ENCODE measurements at places on chromosomes 16 and 17. TPM values are rescaled to one million over a fixed set of nuclear protein-coding genes. Genes with fewer than 3 reads are reported as not detected.

DNA sequence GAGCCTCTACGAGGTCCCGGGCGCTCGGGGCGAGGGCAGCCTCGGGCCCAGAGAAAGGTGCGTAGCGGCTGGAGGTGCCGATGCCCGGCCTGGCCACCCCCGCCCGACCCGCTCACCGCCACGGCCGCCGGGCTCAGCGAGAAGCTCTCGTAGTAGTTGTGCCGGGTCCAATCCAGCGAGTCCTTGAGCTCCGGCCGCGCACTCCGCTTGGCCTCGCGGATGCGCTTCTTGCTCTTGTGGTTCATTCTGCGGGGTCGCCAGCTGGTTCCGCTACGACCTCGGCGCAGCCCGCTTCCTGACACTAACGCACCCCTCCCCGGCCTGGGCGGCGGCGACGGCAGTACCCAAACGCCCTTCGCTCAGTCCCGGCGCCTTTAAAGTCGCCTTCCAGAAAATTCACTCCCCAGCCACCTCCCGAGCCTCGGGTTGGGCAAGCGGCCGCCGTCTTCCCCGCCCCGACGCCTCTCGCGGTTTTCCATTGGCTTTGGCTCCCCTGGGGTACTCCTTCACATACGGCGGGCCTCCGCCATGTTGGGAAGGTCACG, at the start of gene JMJD6:
TSS of gene JMJD6 (minus strand) at position 376 of the 545 bp plus-strand sequence. CDS start at position 245, 131 bp downstream.
- DNase-seq, result peak; percentile 97

The CLEC10A gene
- not detected for total RNA-seq

GRCh38 chr17:78458736-78459335, 80.4 kb downstream of the PGS1 start:
- no peak for DNase-seq

- DNase-seq, result peak; percentile 51
Measured at GRCh38 chr17:20992987-20993862, 49.6 kb downstream of the USP22 start.

GRCh38 chr16:66948134-66948836, 12.8 kb upstream of the CES3 start:
- DNase-seq, result no peak

The UMOD gene
- total RNA-seq, result not detected

DNA sequence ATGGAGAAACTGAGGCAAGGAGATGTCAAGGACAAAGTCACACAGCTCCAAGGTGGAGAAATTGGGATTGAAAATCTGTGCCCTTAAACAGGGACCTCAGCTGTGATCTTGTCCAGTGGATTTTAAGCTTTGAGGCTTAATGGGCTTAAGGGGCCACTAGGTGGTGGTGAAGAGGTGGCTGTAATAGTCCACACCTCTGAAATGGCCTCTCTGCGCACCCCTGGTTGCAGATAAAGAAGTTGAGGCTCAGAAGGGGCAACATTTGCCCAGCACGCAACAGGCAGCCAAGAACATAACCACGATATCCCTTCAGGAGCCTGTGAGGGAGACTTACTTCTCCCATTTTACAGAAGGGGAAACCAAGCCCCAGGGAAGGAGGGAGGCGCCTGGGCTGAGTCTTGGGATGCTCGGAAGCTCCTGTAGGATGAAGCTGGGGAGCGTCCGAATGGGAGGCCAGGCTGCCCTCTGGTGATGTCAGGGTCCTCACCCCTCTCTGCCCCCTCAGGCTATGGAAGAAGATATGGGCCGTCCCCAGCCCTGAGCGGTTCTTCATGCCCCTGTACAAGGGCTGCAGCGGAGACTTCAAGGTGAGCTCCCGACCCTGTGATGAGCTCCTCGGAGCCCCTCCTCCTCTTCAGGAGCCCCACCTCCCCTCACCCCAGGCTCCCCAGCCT, 43.7 kb downstream of the IL21R start:
- DNase-seq, result no peak

DNA sequence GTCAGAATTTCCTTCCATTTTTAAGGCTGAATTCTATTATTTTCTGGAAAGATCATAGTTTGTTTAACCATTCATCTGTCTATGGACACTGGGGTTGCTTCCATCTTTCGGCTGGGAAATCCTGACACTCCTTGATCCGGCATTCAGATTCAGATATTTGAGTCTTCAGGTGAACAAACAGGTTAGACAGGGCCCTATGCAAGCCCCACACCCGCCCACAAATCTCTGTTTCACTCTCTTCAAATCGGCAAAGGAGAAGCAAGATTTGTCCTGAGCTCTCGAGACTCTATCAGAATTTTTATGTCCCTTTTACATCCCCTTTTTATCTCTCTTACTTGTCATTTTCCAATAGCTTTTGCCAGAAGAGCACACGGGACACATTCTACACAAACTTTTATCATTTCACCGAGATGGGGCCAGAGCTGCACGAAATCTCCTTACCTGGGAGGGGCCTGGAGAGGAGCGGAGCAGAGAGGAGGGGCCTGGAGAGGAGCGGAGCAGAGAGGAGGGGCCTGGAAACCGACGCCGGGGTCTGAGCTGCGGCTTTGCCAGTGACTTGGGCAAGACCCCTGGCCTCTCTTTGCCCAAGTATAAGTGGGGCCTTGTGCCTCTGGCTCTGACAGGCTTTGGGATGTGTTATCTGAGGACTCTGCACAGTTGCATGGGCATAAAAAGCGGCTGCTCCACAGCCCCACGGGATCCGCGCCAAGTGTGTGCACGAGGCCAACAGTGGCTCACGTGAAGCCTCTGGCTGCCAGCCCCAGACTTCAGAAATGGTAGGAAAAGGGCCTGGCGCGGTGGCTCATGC, 54.3 kb upstream of the RBFOX3 start:
- DNase-seq, result peak; percentile 29

The AMZ2 gene
- total RNA-seq, result 131 TPM

GRCh38 chr17:41340934-41341861, 9.4 kb downstream of the KRT33A start:
- no peak for DNase-seq

- no peak for DNase-seq
Measured at GRCh38 chr17:79282294-79282693, 207.7 kb downstream of the ENGASE start.

- DNase-seq, result no peak
Measured at GRCh38 chr17:35127751-35128514, 6.5 kb downstream of the FNDC8 start.

GRCh38 chr16:1556254-1556653, 22.8 kb downstream of the TMEM204 start:
- no peak for DNase-seq

GRCh38 chr17:45325810-45326209, 9.0 kb upstream of the MAP3K14 start:
- no peak for DNase-seq

DNA sequence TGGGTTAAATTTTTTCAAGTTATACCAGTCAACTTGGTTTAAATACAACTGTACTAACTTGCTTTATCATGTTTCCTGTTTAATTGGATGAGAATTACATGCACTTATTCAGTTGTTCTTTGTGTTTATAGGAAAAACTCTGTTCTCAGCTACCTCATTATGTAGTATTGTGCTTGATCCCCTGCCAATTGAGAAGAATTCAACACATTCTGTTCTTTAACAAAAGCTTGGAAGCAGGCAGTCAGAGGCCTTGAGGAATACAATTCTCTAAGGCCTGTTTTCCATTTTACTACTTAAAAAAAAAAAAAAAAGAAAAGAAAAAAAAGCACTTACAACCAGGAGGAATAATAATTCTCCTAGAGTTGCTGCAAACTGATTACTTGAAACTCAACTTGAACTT, 60.6 kb upstream of the CMIP start:
- no peak for DNase-seq

DNA sequence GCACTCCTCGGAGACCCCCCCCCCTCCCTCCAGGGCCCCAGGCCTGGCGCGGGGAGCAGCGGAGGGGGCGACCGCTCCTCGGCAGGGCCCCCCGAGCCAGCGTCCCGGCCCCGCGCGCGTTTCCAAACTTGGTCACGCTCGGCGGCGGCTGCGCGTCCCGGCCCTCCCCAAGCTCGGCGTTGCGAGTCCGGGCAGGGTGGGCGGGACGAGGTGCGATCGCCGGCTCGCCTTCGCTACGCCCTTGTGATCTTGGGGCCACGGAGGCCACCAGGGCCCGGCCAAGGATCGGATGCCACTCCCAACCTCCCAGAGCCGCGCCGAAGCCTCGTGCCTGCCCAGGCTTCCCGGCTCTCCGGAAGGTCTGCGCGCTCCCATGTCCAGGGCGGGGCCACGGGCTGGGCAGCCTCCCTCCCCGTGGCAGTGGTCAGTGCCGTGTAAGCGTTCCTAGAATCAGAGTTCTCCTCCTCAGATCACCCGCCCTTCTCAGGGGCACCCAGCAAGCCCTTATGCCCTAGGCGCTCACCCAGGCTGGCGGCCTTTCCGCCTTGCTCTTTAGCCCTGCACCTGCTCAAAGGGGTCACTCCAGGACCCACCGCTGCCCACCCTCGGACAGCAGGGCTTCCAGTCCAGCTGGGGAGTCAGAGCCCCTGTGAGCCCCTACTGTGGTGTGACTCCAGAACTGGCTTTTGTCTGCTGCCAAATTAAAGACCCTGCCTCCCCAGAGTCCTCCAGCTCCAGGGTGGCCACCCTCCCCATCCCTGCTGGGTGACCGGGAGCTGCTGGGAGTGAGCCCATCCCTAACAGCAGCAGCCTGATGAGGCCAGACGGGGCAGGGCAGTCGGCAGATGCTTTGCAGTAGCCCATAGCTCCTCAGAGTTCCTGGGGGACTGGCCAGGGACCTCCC, 12.2 kb upstream of the MRPS23 start:
- DNase-seq, result no peak

The MT3 gene
- not detected for total RNA-seq

GRCh38 chr16:1331712-1332617, 1.5 kb upstream of the BAIAP3 start:
- DNase-seq, result peak; percentile 33

The CARD14 gene
- 0.25 TPM for total RNA-seq

The CACNG4 gene
- total RNA-seq, result not detected

GRCh38 chr16:71441348-71442050, 355 bp downstream of the TLE7 start:
- no peak for DNase-seq

GRCh38 chr17:61040666-61041065, 359.0 kb upstream of the TBX2 start:
- DNase-seq, result no peak

DNA sequence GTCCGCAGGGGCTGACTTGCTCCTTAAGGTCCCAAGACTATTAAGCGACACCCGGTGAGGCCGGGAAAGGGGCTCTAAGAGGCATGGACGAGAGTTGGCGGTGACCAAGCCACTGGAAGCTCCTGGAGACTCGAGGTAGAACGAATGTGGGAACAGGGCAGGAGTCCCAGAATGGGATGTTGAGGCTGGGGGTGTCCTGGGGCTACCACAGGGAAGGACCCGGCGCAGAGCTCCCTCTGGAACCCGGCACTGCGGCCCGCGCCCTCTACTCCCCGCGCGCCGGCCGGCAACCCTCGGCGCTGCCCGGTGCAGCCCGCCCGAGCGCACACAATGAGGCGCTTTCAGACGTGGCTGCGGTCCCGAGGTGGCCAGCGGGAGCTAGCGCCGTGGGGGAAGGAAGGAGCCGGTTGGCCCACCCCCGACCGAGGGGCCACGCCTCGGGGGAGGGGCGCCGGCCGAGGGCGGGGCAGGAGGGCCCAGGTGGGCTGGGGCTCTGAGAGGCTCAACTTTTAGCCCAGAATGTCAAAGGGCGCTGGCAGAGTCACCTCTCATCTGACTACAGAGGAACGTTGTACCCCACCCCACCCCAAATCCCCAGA, at the start of gene CHST6:
TSS of gene CHST6 (minus strand) at position 366 of the 599 bp plus-strand sequence. CDS start 15,613 bp downstream, outside the sequence.
- no peak for DNase-seq

DNA sequence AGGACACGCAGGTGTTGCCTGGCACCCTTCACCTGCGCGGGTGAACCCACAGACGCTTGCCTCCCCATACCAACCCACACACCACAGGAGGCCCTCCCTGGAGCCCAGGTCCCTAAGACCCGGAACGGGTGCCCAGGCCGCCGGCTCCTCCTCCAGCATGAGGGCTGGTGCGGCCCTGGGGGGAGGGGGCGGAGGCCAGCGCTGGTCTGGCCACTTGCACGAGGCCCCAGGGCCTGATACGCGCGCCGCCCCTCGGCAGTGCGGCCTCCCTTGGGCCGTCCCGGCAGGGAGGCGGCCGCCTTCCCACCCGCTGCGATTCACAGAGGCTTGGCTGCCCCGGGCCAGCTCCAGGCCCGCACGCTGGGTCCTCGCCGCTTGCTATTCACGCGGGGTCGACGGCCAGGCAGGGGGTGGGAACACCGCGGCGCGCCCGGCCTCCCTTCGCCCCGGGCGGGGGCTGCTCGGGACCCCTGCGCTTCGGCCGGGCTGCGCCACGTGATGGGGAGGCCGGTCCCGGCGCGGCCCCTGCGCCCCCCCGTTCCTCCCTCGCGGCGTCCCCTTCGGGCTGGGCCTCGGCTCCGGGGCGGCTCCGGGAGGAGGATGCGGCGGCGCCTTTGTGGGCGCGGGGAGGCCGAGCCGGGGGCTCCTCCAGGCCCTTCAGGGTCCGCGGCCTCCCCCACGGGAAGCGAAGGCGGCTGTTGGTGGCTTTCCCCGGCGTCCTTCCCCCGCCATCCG, 685 bp downstream of the FASN start:
- no peak for DNase-seq

The CPNE7 gene
- 201 TPM for total RNA-seq

All from HCT116 (cell line).